ENCODE measurements at places on chromosomes 3 and 15.

DNA sequence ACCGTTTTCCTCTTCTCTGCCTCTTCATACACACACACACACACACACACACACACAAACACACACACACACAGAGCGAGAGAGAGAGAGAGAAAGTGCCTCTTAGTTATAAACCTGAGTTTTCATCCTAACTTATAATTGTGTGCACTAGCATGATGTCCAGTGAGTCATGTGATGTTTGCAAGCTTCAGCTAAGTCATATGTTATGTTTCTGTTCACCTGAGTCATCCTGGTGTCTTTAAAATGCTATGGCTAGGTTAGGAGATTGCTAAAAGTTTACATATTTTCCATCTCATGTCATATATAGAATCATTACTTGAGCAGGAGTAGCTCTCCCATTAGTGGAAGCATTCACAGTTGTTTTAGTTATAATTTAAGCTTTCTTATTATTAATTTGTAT lies 155.8 kb downstream of the EPHA6 start:
- H3K27ac ChIP-seq: no peak overlapping the region
- DNase-seq: no peak
- no peaks in the 10 kb centered on the region for H3K36me3 ChIP-seq
- H3K4me3 ChIP-seq: no peak overlapping the region
- no peaks in the 10 kb centered on the region for H3K27me3 ChIP-seq
- H3K4me1 ChIP-seq: no peaks in the 10 kb centered on the region

DNA sequence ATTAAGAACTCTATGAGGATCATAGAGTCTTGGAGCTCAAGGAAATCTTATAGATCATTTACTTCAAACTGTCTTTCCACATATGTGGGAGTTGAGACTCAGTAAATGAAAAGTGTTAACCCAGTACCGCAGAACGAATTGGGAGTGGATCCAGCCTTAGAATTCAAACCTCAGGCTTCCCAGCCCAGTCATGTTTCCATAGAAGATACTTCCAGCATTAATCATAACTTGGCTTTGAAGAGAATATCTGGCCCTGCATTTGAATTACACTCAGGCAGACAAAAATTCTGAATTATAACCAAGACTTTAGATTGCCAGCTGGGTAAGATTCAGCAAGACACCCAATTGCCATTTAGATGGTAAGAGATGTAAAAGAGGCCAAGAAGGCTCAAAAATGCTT lies 972.0 kb downstream of the TUSC7 start:
- H3K4me1 ChIP-seq: no peaks in the 10 kb centered on the region
- H3K4me3 ChIP-seq: no peak overlapping the region
- H3K36me3 ChIP-seq: no peaks in the 10 kb centered on the region
- H3K27ac ChIP-seq: no peak overlapping the region
- no peaks in the 10 kb centered on the region for H3K27me3 ChIP-seq

GRCh38 chr3:49666592-49666991 lies 7.6 kb upstream of the APEH start:
- peaks cover 2% of the 10 kb centered on the region for H3K4me1 ChIP-seq
- no peak overlapping the region for H3K4me3 ChIP-seq

DNA sequence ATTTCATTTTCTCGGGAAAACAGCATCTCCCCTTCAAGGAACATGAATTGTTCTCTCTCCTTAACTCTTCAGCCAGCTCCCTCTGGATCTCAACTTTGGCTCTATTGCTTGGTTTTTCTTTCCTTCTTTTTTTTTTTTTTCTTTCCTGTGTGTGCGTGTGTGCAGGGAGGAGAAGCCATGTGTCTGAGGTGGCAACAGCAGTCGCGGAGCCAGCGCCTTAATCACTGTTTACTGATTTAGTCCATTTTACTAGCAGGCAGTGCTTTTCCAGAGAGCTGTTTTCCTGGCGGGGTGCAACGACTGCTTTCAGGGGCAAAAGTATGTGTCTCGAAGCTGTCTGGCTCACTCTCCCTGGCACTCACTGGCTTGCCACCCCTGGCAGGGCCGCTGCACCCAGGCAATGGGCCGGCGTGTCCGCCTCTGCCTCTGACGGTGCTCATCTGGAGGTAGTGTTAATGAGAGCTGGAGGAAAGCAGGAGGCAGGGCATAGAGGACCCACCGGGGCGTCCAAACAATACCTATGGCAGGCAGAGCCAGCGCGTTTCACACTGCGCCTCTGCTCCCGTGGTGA lies 835.4 kb upstream of the NR2F2 start:
- H3K4me1 ChIP-seq: peaks cover 8% of the 10 kb centered on the region
- no peak overlapping the region for H3K27ac ChIP-seq
- H3K27me3 ChIP-seq: peaks cover 6% of the 10 kb centered on the region
- DNase-seq: no peak

GRCh38 chr3:111684640-111685039 lies 89.5 kb upstream of the ZBED2 start:
- no peak overlapping the region for H3K4me3 ChIP-seq
- DNase-seq: no peak
- peaks cover 20% of the 10 kb centered on the region for H3K36me3 ChIP-seq
- no peak overlapping the region for H3K27ac ChIP-seq
- H3K4me1 ChIP-seq: peaks cover 39% of the 10 kb centered on the region

DNA sequence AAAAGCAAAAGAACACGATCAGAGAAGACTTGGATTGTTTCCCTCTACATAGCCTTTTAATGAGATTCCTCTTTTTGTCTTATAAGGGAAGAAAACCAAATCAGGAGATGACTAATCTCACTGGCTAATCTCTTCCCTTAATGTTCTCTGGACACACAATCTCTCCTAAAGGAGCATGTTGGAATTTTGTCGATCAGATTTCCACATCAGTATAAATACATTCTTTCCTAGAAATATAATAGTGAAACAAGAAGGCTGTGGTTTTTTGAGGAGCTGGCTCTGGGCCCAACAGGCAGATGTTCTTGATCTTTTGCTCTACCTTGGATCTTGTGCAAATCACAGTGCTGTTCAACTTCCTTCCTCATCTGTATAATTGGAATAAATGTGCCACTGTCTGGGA lies 94.0 kb downstream of the GTPBP8 start:
- no peak overlapping the region for H3K4me3 ChIP-seq
- no peaks in the 10 kb centered on the region for H3K36me3 ChIP-seq
- H3K27ac ChIP-seq: no peak overlapping the region
- no peaks in the 10 kb centered on the region for H3K27me3 ChIP-seq
- peaks cover 7% of the 10 kb centered on the region for H3K4me1 ChIP-seq
- DNase-seq: no peak

DNA sequence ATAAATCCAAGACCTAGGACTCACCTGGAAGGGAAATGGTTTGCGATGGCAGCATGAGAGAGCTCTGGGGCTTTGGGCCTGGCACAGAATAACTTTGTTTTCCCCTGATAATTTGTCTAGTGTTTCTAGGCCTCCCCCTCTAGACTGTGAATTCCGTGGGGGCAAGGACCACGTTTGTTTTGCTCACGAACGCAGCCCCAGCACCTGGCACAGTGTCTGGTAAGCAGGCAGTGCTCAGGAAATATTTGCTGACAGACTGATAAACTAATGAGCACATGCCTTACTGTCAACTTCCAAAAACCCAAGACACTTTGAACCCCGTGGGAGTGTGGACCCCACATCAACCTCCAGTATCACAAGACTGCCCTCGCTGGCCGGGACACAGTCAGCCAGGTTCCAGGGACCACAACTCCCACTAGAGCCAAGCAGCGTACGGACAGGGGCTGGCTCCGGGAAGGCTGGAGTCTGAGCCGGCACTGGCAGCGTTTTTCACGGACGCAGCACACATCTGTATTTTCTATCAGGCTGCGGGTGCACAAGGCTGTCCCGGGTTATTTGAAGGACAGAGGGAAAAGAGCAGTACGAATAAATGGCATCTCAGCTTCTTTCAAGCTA lies 146.5 kb downstream of the XXYLT1 start:
- H3K36me3 ChIP-seq: peaks cover 2% of the 10 kb centered on the region
- no peak for DNase-seq
- no peaks in the 10 kb centered on the region for H3K27me3 ChIP-seq
- H3K4me1 ChIP-seq: peaks cover 13% of the 10 kb centered on the region
- no peak overlapping the region for H3K27ac ChIP-seq
- H3K4me3 ChIP-seq: no peak overlapping the region

- H3K4me3 ChIP-seq: no peak overlapping the region
- no peaks in the 10 kb centered on the region for H3K27me3 ChIP-seq
- peaks cover 10% of the 10 kb centered on the region for H3K4me1 ChIP-seq
- H3K27ac ChIP-seq: no peak overlapping the region
- peaks cover 3% of the 10 kb centered on the region for H3K36me3 ChIP-seq
Observed at GRCh38 chr3:69241769-69242168, 119.4 kb upstream of the LMOD3 start.

DNA sequence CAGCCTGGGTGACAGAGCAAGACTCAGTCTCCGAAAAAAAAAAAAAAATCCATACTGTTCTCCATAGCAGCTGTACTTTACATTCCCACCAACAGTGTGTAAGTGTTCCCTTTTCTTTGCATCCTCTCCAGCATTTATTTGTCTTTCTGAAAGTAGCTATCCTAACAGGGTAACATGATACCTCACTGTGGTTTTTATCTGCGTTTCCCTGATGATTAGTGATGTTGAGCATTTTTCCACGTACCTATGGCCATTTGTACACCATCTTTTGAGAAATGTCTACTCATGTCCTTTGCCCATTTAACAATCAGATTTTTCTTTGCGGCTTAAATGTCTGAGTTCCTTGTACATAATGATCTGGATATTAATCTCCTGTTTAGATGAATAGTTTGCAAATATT lies 119.3 kb downstream of the RFX7 start:
- DNase-seq: no peak
- no peaks in the 10 kb centered on the region for H3K4me1 ChIP-seq

DNA sequence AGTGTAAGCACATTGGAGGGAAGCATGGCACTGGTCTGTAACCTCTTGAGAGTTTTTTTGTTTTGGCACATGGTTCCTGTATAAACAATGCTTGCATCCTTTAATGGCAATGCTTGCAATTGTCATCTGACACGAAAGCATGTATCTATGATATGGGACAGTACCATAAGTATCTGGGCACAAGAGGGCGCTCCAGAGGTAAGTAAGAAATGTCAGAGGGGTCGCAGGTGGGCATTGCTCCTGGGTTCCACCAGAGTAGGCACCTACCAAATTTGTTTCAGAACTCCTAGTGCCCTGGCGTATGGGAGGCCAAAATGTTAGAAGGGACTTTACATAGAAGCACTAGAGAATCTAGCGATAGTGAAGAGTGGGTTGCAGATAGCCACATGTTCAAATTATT lies 58.7 kb upstream of the BCHE start:
- no peak overlapping the region for H3K27ac ChIP-seq
- H3K4me3 ChIP-seq: no peak overlapping the region
- H3K27me3 ChIP-seq: no peaks in the 10 kb centered on the region
- no peaks in the 10 kb centered on the region for H3K36me3 ChIP-seq
- DNase-seq: no peak

- H3K27me3 ChIP-seq: peaks cover 68% of the 10 kb centered on the region
- H3K36me3 ChIP-seq: no peaks in the 10 kb centered on the region
- H3K27ac ChIP-seq: no peak overlapping the region
- H3K4me3 ChIP-seq: no peak overlapping the region
Observed at GRCh38 chr15:41499109-41499851, 5.6 kb downstream of the ITPKA start.
